Tongue (tissue), 3 donors: ENCODE measurements at places on chromosomes 12 and 14. TPM values are rescaled to one million over a fixed set of nuclear protein-coding genes. Genes with fewer than 3 reads are reported as not detected.

Gene FITM1
- 132 TPM for total RNA-seq

Gene CYP27B1
- total RNA-seq, result 0.10 TPM

Gene GLIPR1L1
- not detected for total RNA-seq

Gene ZDHHC22
- total RNA-seq, result 0.41 TPM

Gene AQP6
- total RNA-seq, result 0.10 TPM

Gene KERA
- total RNA-seq, result 81.0 TPM
